ENCODE measurements at places on chromosomes 3 and 15. TPM values are rescaled to one million over a fixed set of nuclear protein-coding genes. Genes with fewer than 3 reads are reported as not detected.
A peak's percentile ranks its signal among the peaks of the same experiment; 100 is the strongest.

DNA sequence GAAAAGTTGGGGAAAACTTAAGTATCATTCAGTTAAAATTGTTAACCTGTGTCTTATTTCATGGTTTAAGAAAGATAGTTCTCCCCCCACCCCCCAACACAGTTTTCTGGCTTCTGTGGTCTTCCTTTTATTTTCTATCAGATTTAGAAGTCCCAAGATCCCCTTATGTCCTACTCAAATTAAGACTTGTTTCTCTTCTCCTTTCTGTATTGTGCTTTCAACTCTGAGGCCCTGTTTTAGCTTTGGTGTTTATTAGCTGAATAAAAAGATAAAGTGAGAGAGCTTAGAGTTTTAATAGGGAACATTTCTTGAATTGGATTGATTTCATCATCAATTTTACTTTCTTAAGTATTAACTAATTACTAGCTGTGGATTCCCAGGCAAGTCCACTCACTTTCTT lies 62.6 kb downstream of the AKAP13 start:
- no peak for DNase-seq
- no peak overlapping the region for H3K4me3 ChIP-seq
- H3K27me3 ChIP-seq, result no peaks in the 10 kb centered on the region
- H3K36me3 ChIP-seq, result no peaks in the 10 kb centered on the region
- no peak overlapping the region for H3K27ac ChIP-seq
- peaks cover 22% of the 10 kb centered on the region for H3K4me1 ChIP-seq

DNA sequence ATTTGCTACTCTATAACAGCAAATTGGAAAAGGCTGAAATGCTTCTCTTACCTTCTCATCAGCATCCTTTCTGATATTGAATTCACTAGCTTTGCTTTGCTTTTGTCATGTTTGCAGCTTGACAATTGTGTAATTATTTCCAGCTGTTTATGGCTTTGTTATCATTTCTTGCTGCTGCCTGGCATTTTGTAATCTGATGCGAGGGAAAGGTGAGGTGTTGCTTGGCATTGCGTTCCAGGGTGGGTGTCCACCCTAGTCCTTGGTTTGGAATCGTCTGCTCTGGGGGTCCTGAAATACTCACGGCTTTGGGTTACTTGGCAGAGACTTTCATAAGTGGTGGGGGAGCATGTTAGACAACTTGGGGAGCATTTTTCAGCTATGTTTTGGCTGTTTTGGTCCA lies 2.9 kb downstream of the CACNA2D3 start:
- H3K4me3 ChIP-seq, result no peak overlapping the region
- no peak overlapping the region for H3K27ac ChIP-seq
- peaks cover 13% of the 10 kb centered on the region for H3K27me3 ChIP-seq

Gene ZNF620
- total RNA-seq, result 0.97 TPM

DNA sequence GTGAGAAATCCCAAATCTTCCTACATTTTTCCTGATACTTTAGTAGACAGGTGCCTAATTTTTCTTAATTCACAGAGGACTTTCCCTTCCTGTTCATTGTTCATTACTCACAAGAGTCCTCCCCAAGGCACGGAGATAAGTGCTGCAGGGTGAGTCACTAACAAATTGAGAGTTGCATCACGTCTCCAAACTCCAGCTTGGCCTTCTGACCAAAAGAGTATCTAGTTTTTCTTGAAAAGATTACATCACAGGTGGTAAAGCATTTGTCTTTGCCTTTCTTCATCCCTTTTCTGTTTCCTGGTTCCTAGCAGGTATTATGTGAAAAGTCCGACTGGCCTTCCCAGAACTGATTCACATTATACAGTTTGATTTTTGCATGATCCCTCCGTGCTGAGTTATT lies 24.9 kb upstream of the RASGRP1 start:
- no peak overlapping the region for H3K4me3 ChIP-seq
- H3K4me1 ChIP-seq, result no peaks in the 10 kb centered on the region
- peaks cover 6% of the 10 kb centered on the region for H3K27me3 ChIP-seq
- no peak overlapping the region for H3K27ac ChIP-seq
- no peaks in the 10 kb centered on the region for H3K36me3 ChIP-seq

DNA sequence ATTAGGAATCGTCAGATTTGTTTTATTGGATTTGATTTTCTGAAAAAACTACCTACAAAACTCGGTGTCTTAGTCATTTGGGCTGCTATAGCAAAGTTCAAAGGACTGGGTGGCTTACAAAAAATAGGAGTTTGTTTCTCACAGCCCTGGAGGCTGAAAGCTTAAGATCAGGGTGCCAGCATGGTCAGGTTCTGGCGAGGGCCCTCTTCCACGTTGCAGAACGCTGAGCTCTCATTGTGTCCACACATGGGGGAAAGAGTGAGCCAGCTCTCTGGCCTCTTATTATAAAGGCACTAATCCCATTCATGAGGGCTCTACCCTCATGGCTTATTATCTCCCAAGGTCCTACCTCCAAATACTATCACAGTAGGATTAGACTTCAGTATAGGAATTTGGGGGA lies 40.6 kb upstream of the MRPS22 start:
- no peaks in the 10 kb centered on the region for H3K36me3 ChIP-seq
- peaks cover 29% of the 10 kb centered on the region for H3K4me1 ChIP-seq
- H3K27ac ChIP-seq, result no peak overlapping the region
- no peaks in the 10 kb centered on the region for H3K27me3 ChIP-seq

Gene IL5RA
- 0.18 TPM for total RNA-seq

Gene OR5AC2
- not detected for total RNA-seq

DNA sequence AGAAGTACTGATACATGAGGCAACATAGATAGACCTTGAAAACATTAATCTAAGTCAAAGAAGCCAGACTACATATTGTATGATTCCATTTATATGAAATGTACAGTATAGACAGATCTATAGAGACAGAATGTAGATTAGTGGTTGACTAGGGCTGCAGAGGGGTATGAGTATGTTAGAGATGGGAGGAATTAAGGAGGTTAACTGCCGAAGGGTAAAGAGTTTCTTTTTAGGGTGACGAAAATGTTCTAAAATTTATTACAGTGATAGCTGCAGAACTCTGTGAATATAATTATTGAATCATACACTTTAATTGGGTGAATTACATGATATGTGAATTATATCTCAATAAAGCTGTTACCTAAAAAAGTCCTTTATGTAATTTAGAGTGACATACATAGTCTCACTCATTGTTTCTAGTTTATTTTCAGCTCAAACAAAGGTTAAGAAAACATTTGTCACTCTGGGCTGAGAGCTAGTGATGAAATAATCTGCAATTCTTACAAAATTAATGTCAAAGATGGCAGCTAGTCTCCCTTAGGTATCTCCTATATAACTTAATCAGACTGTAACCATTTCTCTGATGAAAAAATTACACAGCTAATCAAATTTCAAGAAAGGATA lies 61.4 kb downstream of the DENND4A start:
- no peaks in the 10 kb centered on the region for H3K4me1 ChIP-seq
- H3K27ac ChIP-seq, result no peak overlapping the region
- no peak for DNase-seq
- H3K36me3 ChIP-seq, result no peaks in the 10 kb centered on the region
- no peaks in the 10 kb centered on the region for H3K27me3 ChIP-seq

DNA sequence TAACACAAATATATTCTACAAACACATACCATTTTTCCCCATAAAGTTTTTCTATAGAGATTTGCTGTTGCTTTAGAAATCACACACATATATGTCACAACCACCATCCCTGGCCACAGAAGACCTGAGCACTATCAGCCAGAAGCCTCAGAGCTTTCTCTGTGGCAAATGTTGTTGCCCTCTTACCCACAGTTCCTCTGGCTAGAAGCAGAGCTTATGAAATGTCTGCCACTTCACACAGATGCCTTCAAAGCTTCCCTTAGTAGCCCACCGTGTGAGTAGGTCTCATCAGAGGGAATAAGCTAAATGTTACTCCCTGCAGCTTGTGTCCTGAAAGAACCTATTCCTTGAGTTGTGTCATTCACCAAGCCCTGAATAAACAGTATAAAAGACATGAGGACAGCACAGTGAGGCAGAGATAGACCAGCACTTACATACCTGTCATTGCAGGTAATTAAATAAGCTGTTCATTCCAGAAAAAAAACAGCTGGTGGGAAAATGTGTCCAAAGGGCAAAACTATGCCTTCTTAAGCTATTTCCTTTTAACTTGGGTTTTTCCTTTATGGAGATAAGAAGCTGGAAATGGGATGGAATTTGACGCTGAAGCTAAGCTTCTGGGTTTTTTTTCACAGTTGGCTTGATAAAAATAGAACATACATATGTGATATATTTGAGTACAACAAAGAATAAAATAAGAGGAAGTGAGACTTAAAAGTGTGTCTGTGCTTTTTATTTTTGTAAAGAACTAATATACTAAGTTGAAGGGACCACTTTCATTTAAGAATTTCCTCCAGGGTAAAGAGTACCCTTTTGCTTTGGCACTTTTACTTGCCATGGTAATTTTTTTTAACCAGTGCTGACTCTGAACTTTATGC lies 391.4 kb downstream of the KCNH8 start:
- H3K4me3 ChIP-seq, result no peak overlapping the region
- no peaks in the 10 kb centered on the region for H3K36me3 ChIP-seq
- H3K27me3 ChIP-seq, result no peaks in the 10 kb centered on the region
- no peaks in the 10 kb centered on the region for H3K4me1 ChIP-seq

- no peaks in the 10 kb centered on the region for H3K36me3 ChIP-seq
- H3K4me1 ChIP-seq, result peaks cover 8% of the 10 kb centered on the region
- no peak overlapping the region for H3K27ac ChIP-seq
- no peak for DNase-seq
These were observed 64.5 kb downstream of the GSK3B start for GRCh38 chr3:120029749-120030148.

- DNase-seq, result no peak
- H3K4me1 ChIP-seq, result no peaks in the 10 kb centered on the region
- H3K4me3 ChIP-seq, result no peak overlapping the region
- no peaks in the 10 kb centered on the region for H3K36me3 ChIP-seq
- no peak overlapping the region for H3K27ac ChIP-seq
- H3K27me3 ChIP-seq, result no peaks in the 10 kb centered on the region
These were observed 211.9 kb downstream of the CBLB start for GRCh38 chr3:105656651-105657504.

DNA sequence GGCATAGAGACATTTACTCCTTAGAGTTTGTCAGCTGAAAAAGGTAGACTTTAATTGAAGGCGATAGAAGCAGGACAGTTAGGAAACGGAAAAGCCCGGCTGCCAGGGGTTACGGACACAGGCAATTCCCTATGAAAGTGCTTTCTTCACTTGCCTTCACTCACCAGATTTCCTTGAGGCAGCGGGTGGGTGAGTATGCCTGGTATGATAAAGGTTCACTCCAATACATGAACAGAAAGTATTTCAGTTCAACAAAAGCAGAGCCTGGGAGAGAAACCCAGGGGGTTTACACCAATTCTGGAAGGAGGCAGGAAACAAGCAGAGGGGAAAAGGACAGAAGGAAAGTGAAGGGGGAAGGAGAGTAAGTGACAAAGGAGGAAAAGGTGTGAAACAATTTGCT lies 53.9 kb downstream of the QTRT2 start:
- H3K4me1 ChIP-seq, result peaks cover 9% of the 10 kb centered on the region
- no peak for DNase-seq
- H3K36me3 ChIP-seq, result no peaks in the 10 kb centered on the region
- no peak overlapping the region for H3K27ac ChIP-seq

DNA sequence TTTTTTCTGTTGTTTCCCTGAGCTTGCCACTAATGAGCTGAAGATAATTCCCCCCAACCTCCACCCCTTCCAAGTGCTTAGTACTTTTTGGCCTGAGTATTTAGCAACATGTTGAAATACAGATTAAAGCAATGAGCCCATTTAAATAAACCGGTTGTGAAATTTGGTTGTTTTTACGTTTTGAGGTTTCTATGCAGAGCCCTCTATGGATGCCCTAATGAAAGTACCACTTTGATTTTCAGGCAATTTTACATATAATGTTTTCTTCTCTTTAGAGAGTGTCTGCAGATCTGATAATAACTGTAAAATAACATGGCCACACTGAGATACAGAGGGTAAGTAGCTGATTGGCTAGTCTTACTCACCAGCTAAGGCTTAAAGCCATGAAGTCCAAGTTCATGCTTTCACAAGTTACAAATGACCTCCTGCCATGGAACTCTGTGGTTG lies 139.4 kb upstream of the SLC7A14 start:
- peaks cover 10% of the 10 kb centered on the region for H3K4me1 ChIP-seq
- no peak overlapping the region for H3K27ac ChIP-seq
- H3K36me3 ChIP-seq, result no peaks in the 10 kb centered on the region
- no peak overlapping the region for H3K4me3 ChIP-seq

Gene KIF7
- 6.4 TPM for total RNA-seq

Gene LINGO1
- not detected for total RNA-seq

GRCh38 chr3:109597444-109597843 lies 260.1 kb upstream of the DPPA4 start:
- H3K4me3 ChIP-seq, result no peak overlapping the region
- no peaks in the 10 kb centered on the region for H3K36me3 ChIP-seq
- no peaks in the 10 kb centered on the region for H3K27me3 ChIP-seq
- H3K27ac ChIP-seq, result no peak overlapping the region
- DNase-seq, result no peak
- no peaks in the 10 kb centered on the region for H3K4me1 ChIP-seq

DNA sequence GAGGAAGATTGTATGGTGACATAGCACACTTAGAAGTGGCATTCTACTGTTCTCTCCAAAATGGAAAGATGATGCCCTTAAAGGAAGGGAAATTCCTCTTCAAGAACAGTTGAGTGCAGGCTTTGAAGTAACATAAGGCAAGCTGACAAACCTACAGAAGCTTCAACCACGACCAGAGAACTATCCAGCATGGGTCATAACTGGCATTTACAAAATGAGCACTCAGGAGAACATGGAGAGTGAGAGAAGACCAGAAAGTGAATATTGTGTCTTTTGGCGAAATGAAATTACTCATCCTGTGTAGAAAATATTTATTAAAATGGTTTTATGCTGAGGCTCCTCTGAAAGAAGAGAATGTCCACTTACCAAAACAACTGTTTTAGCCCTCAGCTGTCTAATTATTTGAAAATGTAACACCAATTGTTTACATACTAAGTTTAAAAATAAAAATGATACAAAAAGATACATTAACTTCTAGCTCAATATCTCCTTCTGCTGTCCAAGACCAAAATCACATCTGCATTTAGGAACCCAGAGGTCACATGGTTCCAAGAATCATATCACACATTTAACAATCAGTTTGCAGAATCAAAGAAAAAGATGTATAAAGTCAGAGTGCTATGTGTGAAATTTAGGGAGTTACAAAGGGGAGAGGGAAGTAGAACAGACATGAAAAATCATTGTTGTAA lies 216.9 kb downstream of the ATP8B4 start:
- H3K27ac ChIP-seq, result peak overlapping the region; percentile 48
- no peaks in the 10 kb centered on the region for H3K27me3 ChIP-seq
- peaks cover 18% of the 10 kb centered on the region for H3K4me1 ChIP-seq
- no peaks in the 10 kb centered on the region for H3K36me3 ChIP-seq
- DNase-seq, result no peak

DNA sequence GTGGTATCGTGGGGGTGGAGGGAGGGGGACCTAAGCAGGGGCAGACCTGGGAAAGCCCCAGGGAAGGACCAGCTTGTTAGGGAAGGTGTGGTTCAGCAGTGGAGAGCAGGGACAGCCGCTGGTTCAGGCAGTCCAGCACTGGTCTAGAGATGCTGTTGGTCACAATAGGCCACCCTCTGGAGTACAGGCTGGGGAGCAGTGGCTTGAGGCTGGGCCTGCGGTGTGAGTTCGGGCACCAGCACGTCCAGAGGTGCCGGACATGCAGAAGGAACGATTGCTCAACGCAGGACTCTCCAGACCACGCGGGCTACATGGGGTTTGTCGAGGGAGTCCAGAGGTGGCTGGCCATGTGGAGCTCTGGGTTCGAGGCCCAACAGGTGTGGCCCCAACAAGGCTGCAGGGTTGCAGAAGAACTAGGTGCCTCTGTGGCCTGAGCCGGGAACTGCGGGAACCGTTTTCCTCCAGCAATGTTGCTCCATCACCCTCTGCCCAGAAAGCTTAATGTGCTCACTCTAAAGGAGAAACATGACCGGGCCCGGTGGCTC lies 143.9 kb downstream of the APBA2 start:
- no peak for DNase-seq
- H3K27ac ChIP-seq, result no peak overlapping the region
- no peaks in the 10 kb centered on the region for H3K4me1 ChIP-seq
